ENCODE measurements at places on chromosomes 7 and 10. TPM values are rescaled to one million over a fixed set of nuclear protein-coding genes. Genes with fewer than 3 reads are reported as not detected.
A peak's percentile ranks its signal among the peaks of the same experiment; 100 is the strongest.

Gene ADAM12
- 0.45 TPM for total RNA-seq

Gene TRUB1
- 12.4 TPM for total RNA-seq

Gene NRF1
- 28.7 TPM for total RNA-seq

Gene NEUROD6
- total RNA-seq = not detected

- peaks cover 30% of the 10 kb centered on the region for H3K4me1 ChIP-seq
- H3K36me3 ChIP-seq = peaks cover 15% of the 10 kb centered on the region
- no peaks in the 10 kb centered on the region for H3K27me3 ChIP-seq
- H3K27ac ChIP-seq = peak overlapping the region; percentile 94
Measured at GRCh38 chr7:1987591-1988532, 244.9 kb downstream of the MAD1L1 start.

Gene NKX1-2
- not detected for total RNA-seq

DNA sequence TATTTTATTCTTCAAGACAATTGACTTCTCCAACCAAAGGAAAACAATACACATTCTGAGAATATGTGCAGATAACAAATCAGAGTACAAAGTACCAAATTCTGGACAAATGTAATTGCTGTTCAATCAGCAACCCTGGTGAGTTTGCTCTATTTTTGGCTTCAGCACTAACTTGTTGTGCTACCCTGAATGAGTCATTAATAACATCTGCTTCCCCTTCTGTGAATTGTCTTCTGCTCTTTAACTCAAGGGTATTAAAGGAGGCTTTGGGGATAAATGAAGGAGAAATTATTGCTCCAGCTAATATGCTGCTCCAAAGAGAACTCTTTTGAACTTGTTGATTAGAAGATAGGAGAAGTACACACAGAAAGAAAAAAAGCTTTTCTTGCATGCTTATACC is 459.3 kb downstream of the HTR7 start:
- no peak overlapping the region for H3K27ac ChIP-seq
- H3K27me3 ChIP-seq = no peaks in the 10 kb centered on the region
- DNase-seq = no peak
- H3K4me3 ChIP-seq = no peak overlapping the region
- H3K36me3 ChIP-seq = no peaks in the 10 kb centered on the region
- H3K4me1 ChIP-seq = no peaks in the 10 kb centered on the region

Gene ZNF804B
- not detected for total RNA-seq

- peaks cover 22% of the 10 kb centered on the region for H3K4me1 ChIP-seq
- DNase-seq = no peak
- H3K4me3 ChIP-seq = no peak overlapping the region
Measured at GRCh38 chr10:49158404-49158803, 24.6 kb upstream of the FAM170B start.

DNA sequence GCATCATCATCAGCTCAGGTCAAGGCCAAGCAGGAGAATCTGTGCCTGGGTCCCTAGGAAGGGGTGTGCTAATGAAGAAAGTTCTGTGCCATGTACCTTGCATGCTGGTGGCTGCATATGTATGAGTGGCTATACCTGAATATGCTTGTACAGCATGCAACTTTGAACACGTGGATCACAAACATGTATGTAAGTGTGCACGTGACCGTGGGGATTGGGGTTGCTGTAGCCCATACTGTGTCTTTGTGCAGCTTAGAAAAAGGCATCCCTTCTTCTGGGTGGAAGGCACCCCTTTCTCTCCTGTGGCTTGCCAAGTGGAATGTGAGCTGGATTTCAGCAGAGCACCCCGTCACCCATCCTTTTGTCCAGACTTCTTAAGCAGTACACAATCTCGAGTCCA is 13.8 kb downstream of the EMX2 start:
- H3K4me3 ChIP-seq = no peak overlapping the region
- H3K27me3 ChIP-seq = peaks cover 36% of the 10 kb centered on the region
- peaks cover 10% of the 10 kb centered on the region for H3K4me1 ChIP-seq
- peaks cover 4% of the 10 kb centered on the region for H3K36me3 ChIP-seq

Gene CHAT
- total RNA-seq = not detected

- H3K27ac ChIP-seq = no peak overlapping the region
- H3K36me3 ChIP-seq = no peaks in the 10 kb centered on the region
- peaks cover 2% of the 10 kb centered on the region for H3K4me1 ChIP-seq
- H3K4me3 ChIP-seq = no peak overlapping the region
- DNase-seq = no peak
Measured at GRCh38 chr10:78991187-78991586, 77.6 kb upstream of the ZMIZ1 start.

- H3K4me3 ChIP-seq = no peak overlapping the region
- H3K36me3 ChIP-seq = peaks cover 2% of the 10 kb centered on the region
- H3K27ac ChIP-seq = no peak overlapping the region
- H3K4me1 ChIP-seq = peaks cover 20% of the 10 kb centered on the region
- no peak for DNase-seq
- H3K27me3 ChIP-seq = peaks cover 21% of the 10 kb centered on the region
Measured at GRCh38 chr7:108137993-108138392, 7.8 kb upstream of the LAMB4 start.

GRCh38 chr10:114663626-114664025 is 5.6 kb upstream of the ABLIM1 start:
- H3K4me3 ChIP-seq = no peak overlapping the region
- no peak overlapping the region for H3K27ac ChIP-seq
- no peak for DNase-seq
- H3K36me3 ChIP-seq = no peaks in the 10 kb centered on the region
- no peaks in the 10 kb centered on the region for H3K4me1 ChIP-seq
- peaks cover 20% of the 10 kb centered on the region for H3K27me3 ChIP-seq

Gene MMS19
- total RNA-seq = 68.6 TPM

DNA sequence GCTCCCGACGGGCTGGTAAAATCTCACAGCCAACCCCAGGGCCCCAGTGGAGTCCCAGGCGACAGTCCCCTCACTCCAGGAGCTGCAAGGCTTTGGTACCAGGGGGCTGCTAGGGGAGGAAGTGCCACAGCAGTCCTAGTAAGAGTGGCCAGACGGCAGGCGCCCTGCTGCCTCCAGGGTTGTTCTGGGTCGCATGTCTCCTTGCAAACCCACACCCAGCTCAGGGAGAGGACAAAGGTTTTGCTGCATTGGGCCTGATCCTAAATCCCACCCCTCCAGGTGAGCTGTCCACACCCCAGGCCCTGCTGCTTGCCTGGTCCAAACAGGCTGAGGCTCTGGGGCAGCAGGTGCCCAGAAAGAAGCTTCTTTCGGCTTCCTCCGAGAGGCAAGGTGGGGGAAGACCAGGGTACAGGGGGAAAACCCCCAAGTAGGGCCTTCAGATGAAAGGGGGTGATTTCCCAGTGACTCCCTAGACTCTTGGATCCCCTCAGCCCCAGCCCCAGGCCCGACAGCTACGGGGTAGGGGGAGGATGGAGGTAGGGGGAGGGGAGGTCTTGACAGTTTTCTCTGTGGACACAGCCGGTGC is 4.2 kb upstream of the KCP start:
- no peaks in the 10 kb centered on the region for H3K36me3 ChIP-seq
- H3K27me3 ChIP-seq = peaks cover 61% of the 10 kb centered on the region
- no peak overlapping the region for H3K4me3 ChIP-seq
- no peak overlapping the region for H3K27ac ChIP-seq
- peaks cover 3% of the 10 kb centered on the region for H3K4me1 ChIP-seq

DNA sequence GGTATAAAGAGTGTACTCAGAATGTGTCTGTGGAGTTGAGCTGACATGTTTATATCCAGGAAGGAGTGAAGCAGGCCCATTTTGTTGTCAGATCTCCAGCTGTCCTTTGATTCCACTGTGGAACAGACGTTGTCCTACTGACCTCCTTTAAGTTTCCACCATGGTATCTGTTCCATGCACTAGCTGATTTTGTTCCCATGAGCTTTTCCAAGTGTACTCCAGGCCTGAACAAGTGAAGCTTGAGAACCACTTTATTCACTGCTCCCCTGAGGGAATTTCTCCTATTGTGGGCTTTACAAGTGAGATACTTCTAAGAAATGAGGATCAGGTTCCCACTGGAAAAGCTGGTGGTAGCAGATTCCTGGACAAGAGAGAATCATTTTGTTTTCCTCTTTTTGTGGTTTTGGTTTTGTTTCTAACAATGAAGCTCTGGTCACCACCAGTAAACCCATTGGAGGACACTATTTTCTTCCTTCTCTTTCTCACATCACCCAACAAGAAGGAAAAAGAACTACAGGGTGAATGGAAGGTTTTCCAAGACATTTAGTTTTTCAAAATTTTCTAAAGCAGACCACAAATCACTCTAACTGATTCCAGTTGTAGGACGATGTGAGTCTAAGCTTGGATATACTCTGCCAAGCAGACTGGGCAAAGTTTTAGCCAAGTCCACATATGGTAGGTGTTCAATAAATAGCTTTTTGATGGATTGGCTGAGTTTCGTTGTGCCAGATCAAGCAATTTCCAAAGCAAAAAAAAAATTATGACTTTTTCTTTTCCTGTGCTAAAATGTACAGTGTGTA is 144.2 kb downstream of the JCAD start:
- H3K27ac ChIP-seq = no peak overlapping the region
- peaks cover 3% of the 10 kb centered on the region for H3K27me3 ChIP-seq
- DNase-seq = no peak

- H3K4me3 ChIP-seq = no peak overlapping the region
- no peaks in the 10 kb centered on the region for H3K4me1 ChIP-seq
- DNase-seq = no peak
- H3K27me3 ChIP-seq = peaks cover 4% of the 10 kb centered on the region
Measured at GRCh38 chr10:48296576-48297098, 9.8 kb upstream of the MAPK8 start.

GRCh38 chr7:30925913-30926312 is 14.3 kb downstream of the AQP1 start:
- no peak overlapping the region for H3K4me3 ChIP-seq
- no peaks in the 10 kb centered on the region for H3K4me1 ChIP-seq
- no peak for DNase-seq
- no peak overlapping the region for H3K27ac ChIP-seq
- H3K36me3 ChIP-seq = no peaks in the 10 kb centered on the region

Gene ANKRD1
- not detected for total RNA-seq

Gene DPP6
- total RNA-seq = not detected

DNA sequence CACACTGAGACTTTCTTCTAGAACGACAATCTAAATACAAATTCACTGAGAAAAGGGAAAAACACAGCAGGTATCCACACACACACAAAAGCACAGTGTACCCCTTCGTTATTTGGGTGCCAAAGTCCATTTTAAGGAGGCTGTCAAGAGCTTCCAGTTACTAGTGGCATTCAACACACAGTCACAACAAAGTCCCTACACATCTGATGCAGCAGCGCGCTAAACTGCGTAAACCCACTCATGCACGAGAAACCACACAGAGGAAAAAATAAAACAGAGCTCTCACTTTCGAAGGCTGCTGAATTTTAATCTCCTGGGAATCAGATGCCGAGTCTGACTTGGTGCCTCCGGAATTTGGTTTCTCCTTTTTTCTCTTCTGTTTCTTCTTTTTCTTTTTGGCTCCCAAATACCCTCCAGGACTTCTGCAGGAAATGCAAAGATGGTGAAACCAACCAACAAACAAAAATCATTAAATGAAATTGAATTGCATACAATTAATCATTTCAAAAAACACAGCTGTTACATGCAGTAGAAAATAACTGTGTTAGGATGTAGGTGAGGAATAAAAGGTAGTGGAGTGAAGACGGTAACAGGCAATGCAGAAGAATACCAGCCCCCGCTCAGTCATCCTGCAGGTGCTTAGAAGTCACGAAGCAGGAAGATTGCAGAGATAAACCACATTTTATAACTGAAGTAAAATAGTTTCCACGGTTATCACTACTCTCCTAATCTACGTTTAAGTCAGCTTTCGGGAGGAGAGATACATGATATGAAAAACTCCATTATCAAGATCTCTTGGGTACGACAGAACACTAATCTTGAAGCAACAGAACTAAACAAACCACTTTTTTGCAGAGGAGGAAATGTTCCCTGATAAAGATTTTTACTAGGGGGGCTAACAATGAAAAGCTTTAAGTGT is 27.1 kb downstream of the NMT2 start:
- peaks cover 40% of the 10 kb centered on the region for H3K36me3 ChIP-seq
- peak overlapping the region; percentile 32 for H3K4me3 ChIP-seq
- DNase-seq = peak; percentile 14
- H3K4me1 ChIP-seq = peaks cover 39% of the 10 kb centered on the region
- H3K27me3 ChIP-seq = no peaks in the 10 kb centered on the region
- H3K27ac ChIP-seq = peak overlapping the region; percentile 73

- peaks cover 6% of the 10 kb centered on the region for H3K36me3 ChIP-seq
- no peak for DNase-seq
- no peaks in the 10 kb centered on the region for H3K27me3 ChIP-seq
- peaks cover 6% of the 10 kb centered on the region for H3K4me1 ChIP-seq
Measured at GRCh38 chr7:157881048-157881771, 544.4 kb downstream of the DNAJB6 start.

- H3K4me1 ChIP-seq = no peaks in the 10 kb centered on the region
- H3K27me3 ChIP-seq = peaks cover 19% of the 10 kb centered on the region
- no peak overlapping the region for H3K4me3 ChIP-seq
- H3K27ac ChIP-seq = no peak overlapping the region
- no peaks in the 10 kb centered on the region for H3K36me3 ChIP-seq
- DNase-seq = no peak
Measured at GRCh38 chr10:69845574-69846292, 44.0 kb downstream of the COL13A1 start.

DNA sequence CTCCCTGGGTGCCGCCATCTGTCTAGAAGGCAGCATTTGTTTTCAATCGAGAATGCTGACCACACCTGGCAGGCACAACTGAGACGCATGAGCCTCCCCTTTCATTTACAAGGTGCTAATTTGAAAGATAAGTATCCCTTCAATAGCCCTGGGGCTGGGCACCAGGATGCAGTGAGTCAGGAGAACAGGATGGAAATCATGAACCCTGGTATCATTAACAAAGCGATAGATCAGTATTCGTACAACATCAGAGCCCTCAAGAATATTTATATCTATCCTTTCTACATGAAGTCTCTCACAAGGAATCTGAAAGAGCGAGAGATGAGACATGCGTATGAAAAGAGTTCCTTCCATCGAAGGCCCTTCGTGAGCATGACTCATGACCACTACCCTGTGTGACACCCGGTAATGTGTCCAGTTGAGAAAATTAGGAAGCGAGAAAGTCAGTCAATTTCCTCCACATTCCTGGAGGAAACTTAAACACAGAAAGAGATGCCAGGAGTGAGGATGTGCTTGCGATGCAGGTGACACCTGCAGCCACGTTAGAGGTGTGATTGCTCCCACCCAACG is 123.1 kb upstream of the PITRM1 start:
- DNase-seq = no peak
- no peak overlapping the region for H3K4me3 ChIP-seq
- no peaks in the 10 kb centered on the region for H3K36me3 ChIP-seq
- H3K27ac ChIP-seq = no peak overlapping the region

DNA sequence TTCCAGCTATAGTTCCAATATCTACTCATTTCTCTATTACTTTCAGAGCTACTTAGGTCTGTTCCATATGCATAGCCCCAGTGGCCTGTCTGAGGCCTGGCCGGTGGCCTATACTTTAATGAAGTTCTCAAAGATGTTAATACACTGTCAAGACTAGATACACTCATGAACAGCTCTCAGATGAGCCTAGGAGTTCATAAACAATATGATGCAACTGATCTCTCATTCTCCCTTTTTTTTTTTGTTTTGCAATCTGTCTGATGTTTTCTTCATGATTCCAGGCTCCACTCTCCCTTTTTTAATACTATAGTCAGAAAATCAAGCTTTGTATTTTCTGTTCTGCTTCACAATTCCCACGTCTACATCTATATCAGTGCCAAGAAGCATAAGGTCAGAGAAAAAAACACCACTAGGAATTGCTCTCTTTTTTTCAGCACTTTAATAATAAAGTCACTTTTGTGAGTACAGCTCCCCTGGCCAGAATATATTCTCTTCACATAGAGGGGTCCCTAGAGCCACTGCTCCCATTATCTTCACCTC is 321.0 kb downstream of the C7orf25 start:
- H3K4me3 ChIP-seq = no peak overlapping the region
- H3K27me3 ChIP-seq = no peaks in the 10 kb centered on the region

Data from activated CD4-positive, alpha-beta T cell treated with anti-CD3 and anti-CD28 coated beads, Interleukin-2, amount 10 ng/mL, durations not matched to agents 7 days and 5 days (primary cell).